ENCODE measurements at places on chromosomes 1 and 21.

DNA sequence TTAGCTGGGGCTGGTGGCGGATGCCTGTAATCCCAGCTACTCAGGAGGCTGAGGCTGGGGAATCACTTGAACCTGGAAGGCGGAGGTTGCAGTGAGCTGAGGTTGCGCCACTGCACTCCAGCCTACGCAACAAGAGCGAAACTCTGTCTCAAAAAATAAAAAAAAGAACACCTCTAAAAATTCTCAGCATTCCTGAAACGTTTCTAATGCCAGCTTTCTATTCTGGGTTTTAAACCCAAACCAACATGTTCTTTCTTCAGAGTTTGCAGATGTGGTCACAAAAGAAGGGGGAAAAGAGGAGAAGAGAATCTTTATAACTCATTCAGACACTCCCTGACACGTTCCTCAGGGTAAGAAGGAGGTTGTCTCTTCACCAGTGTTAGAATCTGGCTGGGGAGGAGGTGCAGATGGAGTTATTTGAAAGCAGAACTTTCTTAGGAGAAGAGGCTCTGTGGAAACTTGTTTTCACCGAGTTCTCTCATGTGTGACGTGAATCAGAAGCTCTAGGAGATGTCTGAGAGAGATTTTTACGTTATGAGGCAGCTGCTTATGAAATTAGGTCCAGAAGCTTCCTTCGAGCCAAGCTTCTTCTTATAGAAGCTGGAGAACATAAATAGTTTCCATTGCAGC lies 17.8 kb upstream of the CNR2 start:
- no peak for DNase-seq

DNA sequence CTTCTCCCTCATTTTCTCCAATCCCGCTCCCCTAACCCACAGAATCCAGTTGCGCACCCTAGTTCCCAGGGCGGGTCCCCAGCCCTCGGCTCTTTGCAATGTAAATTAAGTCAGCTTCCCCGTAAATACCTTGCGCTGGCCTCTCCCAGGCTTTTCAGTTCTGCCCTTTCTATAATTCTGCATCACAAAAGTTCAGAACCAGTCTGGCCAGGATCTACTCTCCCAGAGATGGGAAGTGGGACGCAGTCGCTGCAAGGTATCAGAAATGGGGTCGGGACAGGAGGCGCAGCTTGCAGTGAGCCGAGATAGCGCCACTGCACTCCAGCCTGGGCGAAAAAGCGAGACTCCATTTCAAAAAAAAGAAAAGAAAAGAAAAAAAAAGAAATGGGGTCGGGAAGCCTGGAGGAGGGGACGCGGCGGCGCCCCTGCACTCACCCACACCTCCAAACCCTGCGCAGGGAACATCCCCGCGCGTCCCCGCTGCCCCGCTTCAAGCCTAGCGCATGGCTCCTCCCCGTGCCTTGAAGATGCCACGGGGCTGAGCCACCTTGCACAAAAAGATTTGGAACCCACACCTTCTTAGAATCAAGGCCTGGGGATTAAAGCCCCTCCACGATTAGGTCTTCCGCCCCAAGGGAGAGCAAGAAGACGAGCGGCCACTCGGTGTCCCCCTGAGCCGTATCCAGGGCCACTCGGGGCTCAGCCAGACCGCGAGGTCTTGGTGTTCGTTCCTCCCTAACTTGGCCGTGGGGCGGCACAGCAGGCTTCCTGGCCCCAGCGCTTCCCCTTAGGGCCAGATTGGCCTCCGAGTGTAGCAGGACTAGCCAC lies 27.2 kb upstream of the ITLN2 start:
- DNase-seq = no peak

DNA sequence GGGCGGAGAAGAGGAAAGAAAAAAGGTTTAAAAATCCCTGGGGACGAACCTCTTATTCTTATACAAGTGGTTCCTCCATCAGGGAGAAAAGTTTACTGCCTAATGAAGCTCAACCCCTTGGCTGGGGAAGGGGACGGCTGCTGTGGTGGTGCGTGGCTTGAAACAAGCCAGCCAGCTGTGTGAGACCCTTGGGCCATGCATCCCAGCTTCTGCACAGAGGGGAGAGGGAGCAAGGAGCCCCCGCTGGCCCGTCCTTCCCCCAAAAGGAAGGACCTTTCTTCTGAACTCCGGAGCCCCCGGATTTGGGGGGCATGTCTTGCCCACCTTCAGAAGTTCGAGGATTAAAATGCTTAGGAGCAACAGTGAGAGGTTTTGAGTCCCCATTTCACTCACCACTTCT lies 67.3 kb downstream of the STUM start:
- DNase-seq = no peak

DNA sequence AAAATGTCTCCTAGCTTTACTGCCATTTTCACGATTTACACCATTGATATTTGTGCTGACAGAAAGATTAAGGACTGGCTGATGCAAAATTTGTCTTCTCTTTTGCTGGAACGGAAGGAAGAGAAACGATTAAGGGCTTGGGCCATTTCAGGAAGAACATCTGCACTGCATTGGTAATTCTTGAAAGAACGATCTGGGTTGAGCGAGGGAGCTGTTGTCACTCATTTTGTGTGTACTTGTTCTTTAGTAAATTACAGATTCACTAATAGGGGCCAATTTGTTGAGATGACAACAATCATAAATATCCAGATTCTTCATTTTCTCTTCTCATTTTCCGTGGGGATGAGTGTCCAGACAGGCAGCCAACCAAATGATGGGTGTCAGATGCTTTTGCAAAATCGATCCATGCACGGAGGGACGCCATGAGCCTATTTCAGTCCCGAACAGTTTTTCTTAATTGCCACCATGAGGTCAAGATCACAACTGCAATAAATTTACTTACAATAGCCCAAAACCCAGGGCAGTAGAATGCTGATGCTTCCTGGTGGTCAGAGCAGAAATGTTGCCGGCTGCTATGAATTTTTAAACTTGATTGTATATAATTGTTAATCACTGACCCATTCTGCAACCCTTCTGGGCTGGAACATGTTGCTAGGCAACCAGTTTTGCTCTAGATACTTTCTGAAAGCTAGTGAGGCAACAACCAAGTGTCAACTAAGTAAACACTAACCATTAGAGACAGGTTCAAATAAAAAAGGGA lies 132.4 kb upstream of the TIAM1 start:
- DNase-seq = peak; percentile 27

All from right hindlimb (tissue), 1 donor.